Mesothelial cell of epicardium (in vitro differentiated cells): ENCODE measurements at places on chromosomes 4 and X. TPM values are rescaled to one million over a fixed set of nuclear protein-coding genes. Genes with fewer than 3 reads are reported as not detected.
A peak's percentile ranks its signal among the peaks of the same experiment; 100 is the strongest.

DNA sequence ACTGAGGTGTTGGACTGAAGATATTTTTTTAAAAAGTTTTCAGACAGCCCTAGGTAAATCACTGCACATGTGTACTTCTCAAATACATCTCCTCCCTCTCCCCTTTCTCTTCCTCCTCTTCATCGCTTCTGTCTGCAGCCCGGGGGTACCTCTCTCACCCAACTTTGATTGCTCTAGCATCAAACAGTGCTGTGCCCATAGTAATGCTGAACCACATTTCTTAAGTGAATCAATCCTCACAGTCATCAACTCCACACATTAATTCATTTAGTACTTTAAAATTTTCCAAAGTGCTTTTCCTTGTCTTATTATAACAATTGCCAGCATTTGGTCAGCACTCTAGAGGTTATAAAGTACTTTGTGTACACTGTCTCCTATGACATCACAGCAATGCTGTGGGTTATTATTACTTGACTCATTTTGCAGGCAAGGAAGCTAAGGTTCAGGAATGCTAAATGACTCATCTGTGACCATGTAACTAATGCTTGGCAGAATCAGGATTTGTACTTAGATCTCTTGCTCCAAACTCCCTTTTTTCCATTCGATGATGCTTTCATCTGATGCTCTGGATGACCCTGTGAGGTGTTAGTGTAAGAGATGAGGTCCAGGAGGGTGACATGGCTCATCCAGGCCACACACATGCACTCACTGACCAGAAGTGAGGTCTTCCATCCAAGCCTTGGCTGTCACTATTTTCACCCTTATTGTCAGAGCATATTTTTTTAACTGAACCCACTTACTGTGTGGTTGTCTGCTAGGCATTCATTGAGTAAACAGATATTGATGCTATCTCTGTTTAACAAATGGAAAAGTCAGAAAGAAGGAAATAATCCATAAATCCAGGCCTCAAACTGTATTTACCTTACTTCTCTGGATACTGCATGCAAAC lies 58.8 kb downstream of the RHOH start:
- peaks cover 10% of the 10 kb centered on the region for H3K4me1 ChIP-seq
- no peaks in the 10 kb centered on the region for H3K27me3 ChIP-seq
- peak overlapping the region; percentile 20 for H3K27ac ChIP-seq
- DNase-seq = no peak
- no peak overlapping the region for H3K4me3 ChIP-seq

Gene FGB
- 0.31 to 0.93 TPM (median 0.64 TPM) in 3 replicates for total RNA-seq

GRCh38 chr4:109378076-109378475 lies 55.5 kb upstream of the SEC24B start:
- H3K4me3 ChIP-seq = no peak overlapping the region
- H3K27me3 ChIP-seq = peaks cover 8% of the 10 kb centered on the region
- H3K4me1 ChIP-seq = peaks cover 4% of the 10 kb centered on the region
- H3K36me3 ChIP-seq = no peaks in the 10 kb centered on the region

Gene RASSF6
- total RNA-seq = 1.3 to 1.8 TPM (median 1.5 TPM) in 3 replicates

Gene NAA10
- 76.8 to 82.0 TPM (median 79.3 TPM) in 3 replicates for total RNA-seq

- peaks cover 6% of the 10 kb centered on the region for H3K36me3 ChIP-seq
- no peak overlapping the region for H3K27ac ChIP-seq
- DNase-seq = no peak
- no peak overlapping the region for H3K4me3 ChIP-seq
- H3K4me1 ChIP-seq = peaks cover 7% of the 10 kb centered on the region
Observed at GRCh38 chr4:40948014-40948413, 198.3 kb downstream of the NSUN7 start.

DNA sequence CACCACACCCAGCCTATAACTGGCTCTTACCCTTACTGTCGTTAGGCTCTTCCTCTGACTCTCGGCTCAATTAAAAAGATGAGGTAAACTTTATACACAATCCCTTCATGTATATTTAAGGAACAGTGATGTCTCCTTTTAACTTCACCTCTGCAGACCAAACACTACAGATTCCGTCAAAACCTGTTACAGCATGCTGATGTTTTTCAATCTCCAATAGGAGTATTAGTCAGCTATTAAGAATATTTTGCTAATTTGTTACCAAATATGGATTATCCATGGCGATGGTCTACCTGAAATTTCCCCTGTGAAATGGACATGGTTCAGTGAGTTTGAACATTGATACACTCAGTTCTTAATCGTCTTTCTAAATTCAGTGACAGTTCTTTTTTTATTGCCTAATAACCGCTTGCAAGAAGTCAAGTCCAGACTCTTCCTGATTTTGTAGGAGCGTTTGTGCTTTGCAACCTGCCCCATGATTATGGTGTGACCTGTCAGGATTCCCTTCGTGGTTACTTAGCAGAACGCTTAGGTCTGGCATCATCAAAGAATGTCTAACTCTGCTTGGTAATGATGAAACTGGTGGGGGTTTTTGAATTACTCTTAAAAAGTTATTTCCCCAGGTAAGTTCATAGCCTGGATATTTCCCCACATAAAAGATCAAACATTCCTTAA lies 72.2 kb upstream of the STOX2 start:
- no peak overlapping the region for H3K4me3 ChIP-seq
- H3K4me1 ChIP-seq = peaks cover 54% of the 10 kb centered on the region
- no peaks in the 10 kb centered on the region for H3K27me3 ChIP-seq
- H3K36me3 ChIP-seq = peaks cover 15% of the 10 kb centered on the region

GRCh38 chr4:121950680-121951520 lies 960 bp downstream of the TRPC3 start:
- H3K27ac ChIP-seq = no peak overlapping the region
- H3K4me1 ChIP-seq = peaks cover 10% of the 10 kb centered on the region
- peaks cover 88% of the 10 kb centered on the region for H3K27me3 ChIP-seq
- H3K4me3 ChIP-seq = peak overlapping the region; percentile 65
- no peak for DNase-seq

Gene MAGEB1
- total RNA-seq = not detected in 3 replicates

GRCh38 chr4:1604181-1604705 lies 79.9 kb downstream of the FAM53A start:
- no peak overlapping the region for H3K4me3 ChIP-seq
- H3K36me3 ChIP-seq = no peaks in the 10 kb centered on the region
- DNase-seq = no peak
- peaks cover 2% of the 10 kb centered on the region for H3K27me3 ChIP-seq

- peaks cover 20% of the 10 kb centered on the region for H3K4me1 ChIP-seq
- peak overlapping the region; percentile 80 for H3K27ac ChIP-seq
- peaks cover 19% of the 10 kb centered on the region for H3K36me3 ChIP-seq
- H3K4me3 ChIP-seq = no peak overlapping the region
- DNase-seq = no peak
Observed at GRCh38 chr4:147117431-147117830, 171.8 kb upstream of the TTC29 start.

Gene CNKSR2
- 9.1 to 11.2 TPM (median 10.8 TPM) in 3 replicates for total RNA-seq

- no peak overlapping the region for H3K4me3 ChIP-seq
- no peak for DNase-seq
- peaks cover 42% of the 10 kb centered on the region for H3K4me1 ChIP-seq
- peaks cover 22% of the 10 kb centered on the region for H3K36me3 ChIP-seq
- H3K27ac ChIP-seq = no peak overlapping the region
Observed at GRCh38 chr4:147971116-147971515, 239.2 kb downstream of the ARHGAP10 start.

- peaks cover 5% of the 10 kb centered on the region for H3K4me1 ChIP-seq
- H3K27ac ChIP-seq = no peak overlapping the region
- no peaks in the 10 kb centered on the region for H3K36me3 ChIP-seq
Observed at GRCh38 chr4:71713611-71714203, 70.2 kb downstream of the GC start.

- H3K4me1 ChIP-seq = peaks cover 60% of the 10 kb centered on the region
- no peaks in the 10 kb centered on the region for H3K36me3 ChIP-seq
- no peaks in the 10 kb centered on the region for H3K27me3 ChIP-seq
- peak overlapping the region; percentile 55 for H3K27ac ChIP-seq
Observed at GRCh38 chr4:140254651-140255299, 100.8 kb upstream of the MAML3 start.

- peaks cover 9% of the 10 kb centered on the region for H3K4me1 ChIP-seq
- H3K27me3 ChIP-seq = no peaks in the 10 kb centered on the region
- no peak overlapping the region for H3K4me3 ChIP-seq
- peaks cover 35% of the 10 kb centered on the region for H3K36me3 ChIP-seq
- no peak for DNase-seq
- H3K27ac ChIP-seq = no peak overlapping the region
Observed at GRCh38 chr4:184624972-184625554, 24.2 kb downstream of the CASP3 start.

DNA sequence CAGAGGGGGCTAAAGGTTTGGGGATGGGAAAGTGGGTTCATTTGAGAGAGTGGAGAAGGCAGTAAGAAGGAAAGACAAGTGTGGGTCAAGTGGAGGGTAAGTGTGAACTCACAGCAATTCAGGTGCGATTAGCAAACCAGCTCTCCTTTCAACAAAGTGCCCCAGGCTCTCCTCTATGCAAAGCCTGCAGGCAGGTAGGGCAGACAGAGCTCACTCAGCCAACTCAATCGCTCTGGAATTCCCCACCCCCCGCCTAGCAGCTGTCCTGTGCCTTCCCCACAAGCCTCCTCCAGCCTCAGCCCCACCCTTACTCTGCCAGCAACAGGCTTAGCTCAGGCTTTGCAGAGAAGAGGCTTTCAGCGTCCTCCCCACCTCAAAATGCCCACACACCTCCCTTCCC lies 14.8 kb upstream of the MAMLD1 start:
- peaks cover 8% of the 10 kb centered on the region for H3K27me3 ChIP-seq
- peaks cover 14% of the 10 kb centered on the region for H3K4me1 ChIP-seq
- H3K27ac ChIP-seq = no peak overlapping the region
- H3K36me3 ChIP-seq = no peaks in the 10 kb centered on the region

DNA sequence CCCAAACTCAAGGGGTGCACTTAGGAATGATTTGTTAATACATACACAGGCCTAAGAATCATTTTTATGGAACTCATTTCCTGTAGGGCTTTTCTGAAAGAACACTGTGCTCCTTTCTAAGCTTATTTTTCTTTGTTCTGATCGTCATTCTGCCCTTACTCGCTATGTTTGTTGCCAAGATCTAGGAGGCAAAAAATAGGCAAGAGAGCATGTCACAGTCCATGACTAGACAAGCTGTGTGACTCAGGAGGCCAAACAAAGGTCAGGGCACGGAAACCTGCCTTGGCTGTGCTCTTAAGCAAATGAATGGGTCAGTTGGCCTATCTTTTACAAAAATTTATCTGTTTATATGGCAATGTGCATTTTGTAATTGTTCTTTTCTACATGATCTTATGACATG lies 42.5 kb upstream of the C1GALT1C1 start:
- H3K27ac ChIP-seq = no peak overlapping the region
- H3K4me1 ChIP-seq = peaks cover 3% of the 10 kb centered on the region
- H3K4me3 ChIP-seq = no peak overlapping the region
- no peaks in the 10 kb centered on the region for H3K36me3 ChIP-seq

Gene POF1B
- total RNA-seq = 1.3 to 1.6 TPM (median 1.5 TPM) in 3 replicates

Gene TEC
- total RNA-seq = 2.3 to 3.5 TPM (median 3.3 TPM) in 3 replicates

Gene SPACA5
- not detected in 3 replicates for total RNA-seq

DNA sequence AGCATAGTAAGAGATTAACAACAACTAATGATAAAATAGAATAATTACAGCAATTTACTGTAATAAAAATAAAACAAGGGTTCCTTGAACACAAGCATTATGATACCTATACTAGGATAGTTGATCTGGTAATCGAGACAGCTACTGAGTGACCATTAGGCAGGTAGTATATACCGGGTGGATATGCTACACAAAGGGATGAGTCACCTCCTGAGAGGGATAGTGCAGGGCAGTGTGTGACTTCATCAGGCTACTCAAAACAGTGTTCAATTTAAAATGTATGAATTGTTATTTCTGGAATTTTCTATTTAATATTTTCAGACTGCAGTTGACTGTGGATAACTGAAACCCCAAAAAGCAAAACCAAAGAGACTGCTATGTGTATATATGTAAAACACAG lies 9.7 kb upstream of the ANTXR2 start:
- H3K4me3 ChIP-seq = no peak overlapping the region
- H3K4me1 ChIP-seq = no peaks in the 10 kb centered on the region
- H3K36me3 ChIP-seq = no peaks in the 10 kb centered on the region
- no peak overlapping the region for H3K27ac ChIP-seq

- H3K27me3 ChIP-seq = peaks cover 10% of the 10 kb centered on the region
- no peak for DNase-seq
- H3K36me3 ChIP-seq = no peaks in the 10 kb centered on the region
Observed at GRCh38 chr4:10366628-10367027, 90.6 kb downstream of the ZNF518B start.

DNA sequence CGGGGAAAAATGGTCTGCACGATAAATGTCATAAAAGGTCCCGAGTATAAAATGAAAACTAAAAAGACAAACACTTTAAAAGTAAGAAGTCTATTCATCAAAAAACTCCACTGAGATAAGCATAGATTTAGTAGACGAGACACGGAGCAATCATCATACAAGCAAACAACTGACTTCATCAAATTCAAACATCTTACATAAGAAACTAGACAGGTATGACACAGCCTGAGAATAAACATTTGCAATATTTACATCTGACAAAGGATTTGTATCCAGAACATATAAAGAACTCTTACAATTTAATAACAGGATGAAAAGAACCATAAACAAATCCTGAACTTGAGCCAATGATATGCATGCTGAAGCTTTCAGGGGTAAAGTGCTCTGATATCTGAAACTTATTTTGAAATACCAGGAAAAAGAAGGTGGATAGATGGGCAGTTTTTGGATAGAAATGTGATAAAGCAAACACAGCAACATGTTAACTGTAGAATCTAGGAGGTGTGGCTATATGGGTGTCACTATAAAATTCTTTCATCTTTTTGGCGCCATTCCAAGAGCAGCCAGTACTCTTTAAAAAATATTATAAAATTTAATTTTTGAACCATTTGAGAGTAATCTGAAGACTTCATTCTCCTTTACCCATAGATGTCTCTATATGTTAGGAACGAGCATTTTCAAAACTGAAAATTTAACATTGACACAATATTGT lies 12.0 kb downstream of the MPP1 start:
- no peak overlapping the region for H3K4me3 ChIP-seq
- H3K27me3 ChIP-seq = no peaks in the 10 kb centered on the region
- H3K36me3 ChIP-seq = peaks cover 2% of the 10 kb centered on the region
- H3K4me1 ChIP-seq = no peaks in the 10 kb centered on the region
- H3K27ac ChIP-seq = no peak overlapping the region
- no peak for DNase-seq

GRCh38 chr4:104641418-104641817 lies 146.7 kb upstream of the CXXC4 start:
- H3K36me3 ChIP-seq = no peaks in the 10 kb centered on the region
- no peak for DNase-seq
- H3K4me3 ChIP-seq = no peak overlapping the region
- H3K27ac ChIP-seq = no peak overlapping the region

Gene UGT2B11
- not detected in 3 replicates for total RNA-seq

DNA sequence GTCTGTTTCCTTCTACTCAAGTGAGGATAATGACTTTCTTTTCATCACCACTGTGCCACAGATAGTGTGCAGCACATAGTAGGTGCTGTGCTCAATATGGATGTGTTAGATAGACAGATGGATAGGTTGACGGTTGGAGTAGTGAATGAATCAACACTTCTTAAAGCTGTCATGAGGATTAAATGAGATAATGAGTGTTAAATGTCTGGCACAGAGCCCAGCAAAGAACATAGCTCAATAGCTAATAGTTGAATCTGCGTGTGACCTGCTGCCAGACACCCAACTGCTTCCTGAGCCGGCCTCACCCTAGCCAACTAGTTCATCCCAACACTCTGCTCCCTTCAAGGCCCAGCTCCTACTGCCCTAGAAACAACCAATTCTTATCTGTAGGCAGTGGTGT lies 67.7 kb upstream of the PJA1 start:
- no peak overlapping the region for H3K4me3 ChIP-seq
- no peak for DNase-seq
- H3K4me1 ChIP-seq = no peaks in the 10 kb centered on the region
- H3K36me3 ChIP-seq = no peaks in the 10 kb centered on the region

Gene ATXN3L
- not detected in 3 replicates for total RNA-seq
